ENCODE measurements at places on chromosomes 6 and 20.

DNA sequence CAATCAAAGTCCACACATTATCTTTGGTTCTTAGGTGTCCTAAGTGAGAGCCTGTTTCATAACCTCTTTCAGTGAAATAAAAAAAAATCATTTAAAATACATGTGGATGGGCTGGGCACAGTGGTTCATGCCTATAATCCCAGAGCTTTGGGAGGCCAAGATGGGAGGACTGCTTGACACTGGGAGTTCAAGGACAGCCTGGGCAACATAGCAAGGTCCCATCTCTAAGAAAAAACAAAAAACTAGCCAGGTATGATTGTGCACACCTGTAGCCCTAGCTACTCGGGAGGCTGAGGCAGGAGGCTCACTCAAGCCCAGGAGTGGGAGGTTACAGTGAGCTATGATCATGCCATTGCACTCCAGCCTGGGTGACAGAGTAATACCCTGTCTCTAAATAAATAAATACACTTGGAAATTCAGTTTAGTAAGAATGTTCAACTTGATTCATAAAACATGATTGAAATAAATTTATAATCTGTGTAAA is 3.6 kb downstream of the MPC1 start:
- no peak for DNase-seq

DNA sequence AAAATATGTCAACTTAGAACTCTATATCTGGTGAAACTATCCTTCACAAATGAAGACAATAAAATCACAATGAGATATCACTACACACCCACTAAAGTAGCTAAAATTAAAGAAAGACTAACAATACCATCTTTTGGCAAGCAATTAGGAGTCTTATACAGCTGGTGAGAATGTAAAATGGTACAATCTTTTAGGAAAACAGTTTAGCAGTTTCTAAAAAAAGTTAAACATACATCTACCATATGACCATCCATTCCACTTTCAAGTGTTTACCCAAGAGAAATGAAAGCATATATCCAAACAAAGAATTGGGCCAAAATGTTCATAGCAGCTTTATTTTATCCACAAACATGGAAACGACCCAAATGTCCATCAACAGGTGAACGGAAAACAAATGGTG is 13.8 kb upstream of the EEF1A1 start:
- no peak for DNase-seq

GRCh38 chr6:158591810-158592209 is 31.9 kb downstream of the TMEM181 start:
- no peak for DNase-seq

DNA sequence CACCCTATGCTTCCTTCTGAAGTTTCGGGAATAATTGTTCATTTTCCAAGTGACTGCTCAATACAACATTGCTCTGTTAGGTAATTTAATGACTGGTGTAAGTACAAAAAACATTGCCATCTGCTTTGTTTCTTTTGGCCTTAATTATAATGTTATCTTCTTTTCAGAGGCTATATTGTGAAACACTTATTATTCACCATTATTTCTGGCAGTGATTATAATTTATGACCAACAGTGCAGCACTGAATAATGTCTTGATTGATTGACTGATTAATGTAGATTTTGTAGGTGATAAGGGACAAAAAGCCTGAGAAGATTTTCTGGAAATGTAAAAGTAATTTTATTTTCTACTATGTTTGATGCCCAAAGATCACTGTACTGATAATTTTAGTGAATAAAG is 377.7 kb downstream of the PLCB1 start:
- no peak for DNase-seq

- no peak for DNase-seq
Measured at GRCh38 chr6:140044626-140045025, 670.2 kb upstream of the CITED2 start.

DNA sequence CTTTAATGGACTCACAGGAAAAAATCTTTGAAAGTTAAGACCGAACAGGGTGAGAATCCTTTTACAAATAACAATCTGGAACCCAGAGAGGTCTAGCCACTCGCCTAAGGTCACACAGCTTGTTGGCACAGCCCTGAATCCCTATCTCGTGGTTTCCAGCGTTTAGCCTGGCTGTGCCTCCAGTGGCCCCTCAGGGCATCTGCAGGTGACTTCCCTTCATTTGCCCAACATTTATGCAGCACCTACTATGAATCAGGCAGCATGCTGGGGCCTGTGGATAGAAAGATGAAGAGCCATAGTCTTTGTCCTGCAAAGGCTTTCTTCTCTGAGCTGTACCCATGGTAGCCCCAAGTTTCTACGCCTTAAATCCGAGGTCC is 2.6 kb upstream of the NR2E1 start:
- peak; percentile 57 for DNase-seq
